ENCODE measurements at places on chromosomes 6 and 20.

DNA sequence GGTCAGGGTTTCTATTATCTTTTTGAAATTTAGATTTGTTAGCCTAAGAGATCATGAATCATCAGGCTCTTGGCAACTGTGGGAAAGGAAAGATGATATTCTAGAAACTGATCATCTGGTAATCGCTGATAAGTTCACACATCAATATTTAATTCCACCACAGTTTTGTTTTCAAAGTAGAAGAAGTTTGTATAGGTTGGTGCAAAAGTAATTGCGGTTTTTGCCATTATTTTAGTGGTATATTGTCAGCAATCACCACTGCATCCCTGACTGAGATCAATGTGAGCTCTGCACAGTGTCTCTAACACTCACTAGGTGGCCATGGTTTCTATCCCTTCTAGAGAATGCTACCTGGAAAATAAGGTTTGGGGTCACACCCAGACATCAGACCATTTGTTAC, 17.0 kb upstream of the PXDC1 start:
- DNase-seq, result no peak

DNA sequence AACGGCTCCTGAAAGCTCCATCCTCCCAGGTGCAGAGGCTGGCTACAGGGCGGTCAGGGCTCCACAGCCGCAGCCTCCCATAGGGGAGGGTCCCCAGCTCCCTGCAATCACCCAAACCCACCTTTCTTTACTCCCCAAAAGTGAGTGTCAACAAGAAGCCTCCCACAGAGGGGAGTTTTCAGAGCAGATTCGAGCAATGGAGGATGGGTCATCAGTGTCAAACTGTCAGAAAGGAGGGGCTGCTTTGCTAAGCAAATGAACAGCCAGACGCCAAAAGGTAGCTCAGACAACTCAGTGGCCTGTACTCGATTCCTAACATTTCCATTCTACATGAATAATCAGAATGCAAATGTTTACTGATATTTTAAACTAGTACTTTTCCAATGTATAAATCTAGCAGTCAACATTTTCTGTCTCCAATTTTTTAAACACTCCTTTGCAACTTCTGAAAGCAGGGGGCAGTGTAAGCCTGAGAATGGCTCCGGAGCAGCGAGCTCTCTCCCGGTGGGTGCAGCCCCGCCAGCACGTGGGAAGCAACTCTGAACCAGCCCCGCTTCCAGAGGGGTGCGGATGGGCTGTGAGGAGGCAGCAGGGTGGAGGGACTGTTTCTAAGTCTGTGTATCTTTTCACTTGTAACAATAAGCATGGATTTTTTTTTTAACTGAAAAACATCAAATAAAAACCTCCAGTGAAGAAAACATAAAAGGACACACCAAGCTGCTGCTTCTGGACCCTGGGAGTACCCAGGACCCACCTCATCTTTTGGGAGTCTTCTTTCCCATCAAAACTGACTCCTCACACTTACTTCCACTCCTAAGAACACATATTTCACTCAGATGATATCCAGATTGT, 54.9 kb downstream of the TAF4 start:
- peak; percentile 38 for DNase-seq

GRCh38 chr20:58822748-58823730, 27.7 kb downstream of the GNAS-AS1 start:
- DNase-seq, result no peak

DNA sequence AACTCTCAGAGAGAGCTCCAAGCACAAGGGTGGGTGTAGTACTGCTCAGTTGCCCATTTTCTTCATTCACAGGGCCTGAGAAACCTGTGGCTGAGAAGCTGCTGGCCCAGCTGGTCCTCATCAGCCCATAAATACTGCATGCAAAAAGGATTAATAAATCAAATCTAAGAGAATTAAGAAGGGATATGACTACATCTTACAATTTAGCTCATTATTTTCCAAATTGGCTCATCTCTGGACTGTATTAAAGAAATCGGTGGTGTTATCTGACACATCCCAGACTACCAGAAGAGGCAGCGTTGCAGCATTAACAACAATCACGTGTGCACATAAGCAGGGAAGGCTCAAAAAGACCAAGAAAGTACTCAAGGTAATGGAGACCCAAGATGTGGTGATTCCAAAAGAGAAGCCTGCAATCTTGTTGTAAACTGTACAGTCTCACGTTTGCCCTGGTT, 90.7 kb downstream of the CD24 start:
- DNase-seq, result no peak

- DNase-seq, result no peak
These were observed 1176.8 kb upstream of the ADGRB3 start for GRCh38 chr6:67458265-67458664.

- no peak for DNase-seq
These were observed 62.9 kb downstream of the TRMT6 start for GRCh38 chr20:5887386-5887785.

- no peak for DNase-seq
These were observed 47.9 kb upstream of the CCDC167 start for GRCh38 chr6:37547564-37548061.

DNA sequence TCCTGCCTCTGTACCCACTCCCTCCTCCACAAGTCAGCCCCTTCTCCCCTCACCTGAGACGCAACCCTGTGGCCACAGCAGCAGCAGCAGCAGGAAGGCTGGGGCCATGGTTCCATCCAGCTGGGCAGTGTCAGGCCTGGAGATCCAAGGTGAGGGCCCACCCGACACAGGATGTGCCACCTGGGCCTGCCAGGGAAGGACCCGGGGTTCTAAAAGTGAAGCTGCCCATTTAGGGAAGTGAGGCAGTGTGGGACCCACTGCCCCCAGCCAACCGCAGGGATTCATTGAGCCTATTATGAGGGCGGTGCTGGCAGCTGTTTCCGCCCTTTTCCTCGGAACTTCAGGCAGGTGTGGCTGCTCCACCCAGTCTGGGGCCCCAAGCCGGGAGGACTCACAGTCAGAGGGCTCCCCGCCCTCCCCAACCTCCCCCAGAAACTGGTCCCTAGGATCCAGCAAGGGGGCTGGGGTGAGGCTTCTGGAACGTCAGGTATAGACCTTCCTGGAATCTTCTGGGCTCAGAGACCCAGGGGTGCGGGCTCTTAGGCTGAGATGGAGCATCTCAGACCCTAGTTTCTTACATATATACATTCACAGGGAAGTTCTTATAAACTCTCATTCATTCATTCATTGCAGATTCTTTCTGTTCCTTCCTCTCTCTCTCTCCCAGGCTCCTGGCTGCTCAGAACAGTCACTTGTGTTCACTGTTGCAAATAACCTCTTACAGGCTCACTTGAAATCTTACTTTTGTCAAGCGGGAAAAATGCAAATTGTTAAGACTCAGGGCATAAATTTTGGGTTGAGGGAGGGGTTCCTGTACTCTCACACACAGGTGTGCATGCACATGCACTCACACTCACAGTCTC, at the start of gene TREML2:
Gene TREML2, minus strand, starts transcription at position 249 of the 863 bp plus-strand sequence. Its CDS starts 141 bp downstream, at position 108.
- DNase-seq, result no peak

DNA sequence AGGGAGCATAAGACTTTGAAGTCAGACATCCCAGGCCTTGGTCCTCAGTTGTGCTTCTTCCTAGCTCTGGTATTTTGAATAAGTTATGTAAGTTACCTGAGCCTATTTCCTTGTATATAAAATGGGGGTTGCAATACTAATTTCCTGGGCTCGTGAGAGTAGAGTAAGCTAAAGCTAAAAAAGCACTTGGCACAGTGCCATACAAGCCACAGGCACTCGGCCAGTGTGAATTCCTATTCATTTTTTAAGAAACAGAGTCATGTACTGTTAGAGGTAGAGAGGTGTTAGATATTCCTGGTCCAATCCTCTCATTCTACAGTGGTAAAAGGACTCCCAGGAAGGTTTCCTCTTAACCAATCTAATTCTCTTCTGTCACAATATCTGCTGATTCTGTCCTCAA, 79.6 kb upstream of the EPB41L1 start:
- DNase-seq, result no peak

- no peak for DNase-seq
These were observed 208.1 kb downstream of the PLCB4 start for GRCh38 chr20:9276966-9277468.

- no peak for DNase-seq
These were observed 18.8 kb downstream of the PLCB4 start for GRCh38 chr20:9087531-9088217.

DNA sequence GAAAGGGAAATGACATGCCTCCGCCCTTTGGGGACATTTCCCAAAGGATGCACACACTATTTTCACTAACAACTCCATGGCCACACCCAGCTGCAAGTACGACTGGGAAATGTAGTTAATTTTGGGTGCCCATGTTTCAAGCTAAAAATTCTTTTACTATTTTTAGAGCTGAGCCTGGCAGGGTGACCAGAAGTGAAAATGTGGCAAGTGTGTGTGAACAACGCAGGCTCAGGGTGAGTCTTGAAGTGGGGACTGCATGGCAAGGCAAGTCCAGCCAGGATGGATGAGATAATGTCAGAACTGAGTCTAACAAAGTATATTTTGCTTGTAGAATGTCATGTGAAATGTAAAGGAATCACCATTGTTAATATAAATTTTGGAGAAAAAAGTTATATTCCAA, 17.0 kb upstream of the CD109 start:
- no peak for DNase-seq

DNA sequence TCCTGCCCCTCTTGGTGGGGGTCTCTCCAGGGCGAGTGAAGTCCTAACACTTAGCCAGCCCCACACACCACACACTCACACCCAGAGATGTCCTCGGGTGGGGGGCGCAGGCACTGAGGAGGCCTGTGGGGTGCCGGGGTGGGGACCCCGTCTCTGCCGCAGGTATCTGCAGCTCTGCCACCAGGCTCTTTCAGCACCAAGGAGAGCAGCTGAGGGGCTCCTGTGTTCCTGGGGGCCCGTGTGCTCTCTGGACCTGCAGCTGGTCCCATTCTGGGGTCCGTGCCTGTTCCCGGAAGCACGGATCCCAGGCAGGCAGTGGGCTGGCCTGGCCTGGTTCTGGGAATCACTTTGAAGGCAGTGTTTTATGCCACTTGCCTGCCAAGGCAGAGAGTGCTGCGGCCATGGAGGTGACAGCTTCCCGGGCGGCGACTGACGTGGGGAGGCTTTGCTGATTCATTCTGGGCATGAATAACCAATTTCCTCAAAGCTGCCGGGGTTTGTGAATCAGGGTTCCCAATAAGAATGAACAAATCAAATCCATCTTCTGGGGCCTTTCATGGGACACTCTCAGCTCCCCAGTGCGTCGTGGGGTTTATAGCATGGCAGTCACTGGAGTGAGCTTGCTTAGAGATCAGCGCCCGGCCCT, 54.4 kb upstream of the SLCO4A1 start:
- DNase-seq, result peak; percentile 41

DNA sequence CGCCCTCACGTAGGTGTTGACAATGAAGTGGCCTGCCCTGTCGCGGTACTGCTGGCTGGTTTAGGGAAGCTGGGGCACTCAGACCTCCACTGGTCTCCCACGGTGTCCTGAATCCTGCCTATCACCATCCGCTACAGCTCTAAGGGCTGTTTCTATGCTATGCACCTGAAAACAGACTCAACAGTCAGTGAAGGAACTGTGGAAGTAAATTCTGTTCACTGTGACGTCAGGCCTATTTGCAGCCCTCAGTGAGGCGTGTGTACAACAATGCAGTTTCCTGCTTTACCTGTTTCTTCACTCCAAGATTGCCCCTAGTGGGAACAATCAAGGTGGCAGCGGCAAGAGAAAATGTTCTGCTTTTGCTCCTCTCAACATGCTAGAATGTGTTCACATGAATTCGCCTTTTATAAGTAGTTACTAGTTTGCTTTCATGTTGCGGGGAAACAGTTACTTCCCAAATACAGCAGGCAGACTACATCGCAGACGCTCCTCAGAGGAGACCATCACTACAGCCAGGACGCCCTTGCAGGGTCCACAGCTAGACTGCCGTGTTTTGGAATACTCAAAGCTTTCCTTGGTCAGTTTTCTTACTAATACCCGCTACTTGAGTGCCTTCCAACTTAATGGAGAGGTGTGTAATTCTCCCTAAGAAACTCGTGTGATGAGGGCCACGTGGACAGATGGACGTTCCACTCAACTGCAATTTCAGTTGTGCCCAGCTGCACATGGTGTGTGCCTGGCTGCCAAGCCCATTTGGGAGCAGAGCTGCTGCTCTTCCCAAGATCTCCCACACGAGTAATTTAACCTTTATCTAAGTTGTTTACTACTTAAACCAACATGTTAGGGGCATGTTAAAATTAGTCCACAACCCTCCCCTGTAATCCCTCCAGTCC, 25.4 kb downstream of the DIDO1 start:
- no peak for DNase-seq

- DNase-seq, result no peak
These were observed 705.7 kb upstream of the SLC35B3 start for GRCh38 chr6:9140951-9141460.

DNA sequence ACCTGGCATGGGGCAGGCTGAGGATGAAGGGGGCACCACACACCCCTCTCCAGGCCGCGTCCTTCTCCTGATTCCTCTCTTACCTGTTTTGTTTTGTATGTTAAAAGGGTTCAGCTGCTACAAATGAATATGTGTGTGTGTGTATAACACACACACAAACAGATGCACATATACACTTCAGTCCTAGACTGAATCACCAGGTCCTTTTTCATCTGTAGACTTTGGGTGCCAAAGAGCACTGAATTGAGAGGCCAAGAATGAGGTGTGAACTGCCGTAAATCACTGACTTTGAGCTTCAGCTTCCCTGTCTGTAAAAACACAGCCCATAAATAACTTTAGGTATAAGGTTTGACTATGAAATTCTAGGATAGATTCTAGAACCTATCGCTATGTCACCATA, 40.5 kb downstream of the SULF2 start:
- no peak for DNase-seq

Measured in progenitor cell of endocrine pancreas (in vitro differentiated cells).